ENCODE measurements at places on chromosomes 2 and 18.

GRCh38 chr2:219386532-219387280 is 1.0 kb downstream of the DNPEP start:
- DNase-seq: no peak

DNA sequence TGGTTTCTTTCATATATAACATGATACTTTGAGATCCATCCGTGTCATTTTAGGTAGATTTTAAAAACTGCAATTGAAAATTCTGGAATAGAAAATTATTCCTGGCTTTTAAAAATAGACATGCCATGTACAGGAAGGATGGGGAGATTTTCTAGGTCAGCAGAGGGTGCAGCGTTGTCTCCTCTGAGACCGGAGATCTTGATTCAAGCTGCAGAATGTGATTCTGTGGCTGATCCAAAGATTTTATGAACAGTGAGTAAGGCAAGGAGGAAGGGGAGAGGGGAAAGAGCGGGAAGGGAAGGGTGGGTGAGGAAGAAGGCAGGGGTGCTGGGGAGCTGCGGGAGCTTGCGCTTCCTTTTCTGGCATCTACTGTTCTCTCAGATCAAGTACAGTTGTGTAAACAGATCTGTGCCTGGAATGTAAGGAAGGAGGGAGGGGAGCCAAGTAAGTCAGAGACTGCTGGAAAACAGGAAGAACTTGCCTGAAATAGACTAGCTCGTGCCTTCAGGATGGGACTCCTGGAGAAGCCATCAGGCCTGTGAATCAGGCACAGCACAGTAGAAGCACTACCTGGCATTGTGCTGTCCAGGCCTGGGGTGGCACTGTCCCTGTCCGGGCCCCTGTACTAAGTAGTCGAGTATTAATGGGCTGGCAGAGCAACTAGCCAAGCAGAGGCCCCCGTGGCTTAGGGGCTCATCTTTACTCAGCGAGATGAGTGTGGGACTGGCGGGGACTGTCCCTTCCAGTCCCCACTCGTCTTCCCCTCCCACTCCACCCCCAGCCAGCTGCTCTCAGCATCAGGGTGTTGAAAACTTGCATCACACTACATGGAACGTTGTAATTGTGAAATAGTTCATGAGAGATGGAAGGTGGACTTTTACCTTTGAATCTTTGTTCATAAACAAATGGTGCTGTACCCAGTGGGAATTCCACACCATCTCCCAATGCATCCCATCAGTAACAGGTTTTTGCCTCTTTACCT is 163.5 kb downstream of the UXS1 start:
- DNase-seq: peak; percentile 28

DNA sequence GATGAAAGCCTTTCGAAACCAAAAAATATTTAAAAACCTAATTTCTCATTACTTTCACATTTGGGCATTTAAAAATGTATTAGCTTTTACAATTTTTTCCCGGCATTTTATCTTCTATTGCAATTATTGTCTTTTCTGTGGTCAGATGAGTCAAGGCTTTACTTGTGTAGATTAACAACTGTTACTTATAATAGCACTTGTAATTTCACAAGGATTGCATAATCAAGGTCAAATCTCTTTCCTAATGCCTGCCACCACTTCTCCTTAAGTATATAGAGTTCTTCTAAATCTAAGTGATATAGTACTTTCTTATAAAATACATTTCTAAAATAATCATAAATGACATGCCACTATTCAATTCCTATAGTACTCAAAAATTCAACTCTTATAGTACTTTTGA is 67.2 kb downstream of the SLC8A1 start:
- DNase-seq: no peak

DNA sequence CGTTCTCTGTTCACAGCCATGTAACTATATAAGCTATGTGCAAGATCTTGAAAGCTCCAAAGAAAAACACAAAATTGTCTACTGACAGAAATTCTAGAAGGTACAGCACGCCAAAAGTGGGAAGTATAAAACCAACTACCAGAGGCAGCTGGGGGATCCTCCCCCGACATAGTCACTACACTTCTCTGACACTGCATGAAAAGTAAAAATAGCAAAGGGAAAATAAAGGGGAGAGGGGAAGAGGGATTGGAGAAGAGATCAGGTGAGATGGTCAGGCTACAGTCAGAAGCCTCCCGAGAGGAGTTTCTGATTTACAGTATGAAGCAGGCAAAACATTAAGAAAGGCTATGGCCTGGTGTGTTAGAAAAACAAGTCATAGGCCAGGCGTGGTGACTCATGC is 39.8 kb upstream of the PCBP1 start:
- no peak for DNase-seq

GRCh38 chr2:77268626-77269025 is 253.6 kb downstream of the LRRTM4 start:
- no peak for DNase-seq

DNA sequence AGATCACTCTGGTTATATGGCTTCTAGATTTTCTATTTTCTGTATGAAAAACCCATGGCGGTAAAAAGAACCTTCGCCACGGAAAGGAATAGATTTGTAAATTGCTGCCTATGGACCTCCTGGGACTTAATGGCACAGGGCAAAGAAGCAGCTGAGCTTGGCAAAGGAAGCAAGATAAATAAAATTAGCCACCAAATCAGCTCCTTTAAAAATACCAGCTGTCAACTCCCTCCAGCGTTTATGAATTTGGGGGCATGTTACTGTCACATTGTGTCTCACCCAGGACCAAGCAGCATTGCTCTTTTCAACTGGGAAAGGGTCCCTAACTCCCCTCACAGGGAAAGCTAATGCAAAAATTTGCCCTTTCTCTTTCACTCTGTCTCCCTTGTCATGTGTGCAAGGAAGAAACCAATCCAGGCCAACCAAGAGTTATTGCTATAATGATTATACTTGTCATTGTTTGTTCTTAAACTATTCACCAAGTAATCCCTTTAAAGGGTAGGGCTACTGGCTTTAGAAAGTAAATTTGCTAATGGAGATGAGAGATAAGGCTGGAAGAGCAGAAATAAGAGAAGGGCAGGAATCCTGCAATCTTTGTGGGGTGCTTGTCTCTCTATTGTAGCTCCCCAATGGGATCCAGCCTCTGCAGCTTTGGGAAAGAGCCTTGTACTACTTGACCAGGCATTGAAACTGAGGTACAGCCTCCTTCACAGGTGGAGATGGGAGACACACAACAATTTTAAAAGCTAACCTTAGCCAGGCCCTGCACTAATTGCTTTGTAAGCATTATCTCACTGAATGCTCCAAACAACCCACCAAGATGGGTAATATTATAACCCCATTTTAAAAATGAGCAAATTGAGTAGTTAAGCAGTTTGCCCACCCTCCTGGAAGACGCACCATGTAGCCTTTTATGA is 119.1 kb upstream of the KLF7 start:
- no peak for DNase-seq

GRCh38 chr2:27431395-27431794 is 3.0 kb downstream of the NRBP1 start:
- no peak for DNase-seq

DNA sequence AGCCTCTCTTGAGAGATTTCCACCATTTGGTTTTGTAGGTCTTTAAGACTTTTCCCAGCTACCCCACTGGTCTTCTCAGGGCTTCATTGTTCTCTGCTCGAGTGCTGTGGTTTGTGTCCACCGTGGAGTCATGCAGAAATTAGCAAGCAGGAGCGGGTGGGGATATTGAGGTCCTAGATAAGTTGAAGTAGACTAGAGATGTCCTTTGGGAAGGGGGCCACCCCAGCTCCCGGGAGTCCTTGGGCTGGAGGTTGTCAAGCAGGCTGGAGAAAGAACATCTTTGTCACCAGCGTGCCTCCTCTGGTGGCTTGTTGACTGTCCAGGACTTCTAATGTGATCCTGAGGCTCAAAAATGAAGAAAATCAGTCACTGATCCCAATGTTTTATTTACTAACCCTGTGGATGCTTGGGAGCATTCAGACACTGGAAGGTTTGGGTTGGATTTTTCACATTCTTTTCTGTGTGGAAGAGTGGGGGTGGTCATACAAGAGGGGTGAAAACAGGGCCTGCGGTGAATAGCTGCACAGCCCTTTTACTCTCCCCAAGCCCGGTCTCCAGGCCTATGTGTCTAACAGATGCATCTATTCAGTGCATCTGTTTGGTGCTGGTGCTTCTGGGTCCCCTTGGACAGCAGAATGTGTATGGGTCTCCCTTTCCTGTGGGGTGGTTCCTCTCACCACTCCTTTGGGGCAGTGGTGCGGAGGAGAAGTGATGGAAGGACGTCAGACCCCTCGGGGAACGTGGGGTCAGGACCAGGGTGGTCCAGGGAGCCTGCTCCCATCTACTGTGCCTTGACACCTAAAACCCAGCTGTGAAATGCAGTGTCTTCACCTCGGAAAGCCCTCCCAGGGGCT is 208.1 kb downstream of the KLHL29 start:
- no peak for DNase-seq

GRCh38 chr18:74277296-74277695 is 14.5 kb downstream of the CYB5A start:
- DNase-seq: no peak

DNA sequence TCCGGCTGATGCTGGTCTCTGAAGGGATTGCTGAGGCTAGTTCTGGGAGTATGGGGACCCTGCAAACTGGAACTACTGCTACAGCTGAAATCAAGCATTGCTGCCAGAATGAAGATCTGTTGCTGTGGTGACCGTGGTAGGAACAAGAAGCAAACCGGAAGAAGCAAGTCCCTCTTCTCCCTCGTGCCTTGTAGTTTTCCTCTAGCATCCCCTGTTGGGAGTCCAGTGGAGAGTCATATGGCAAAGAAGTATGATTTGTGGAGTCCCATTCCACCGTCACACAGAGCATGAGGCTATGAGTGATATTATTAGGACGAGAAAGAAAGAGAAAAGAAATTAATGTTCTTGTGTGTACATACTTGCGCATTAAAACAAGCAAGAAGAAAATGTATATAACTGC is 138.8 kb upstream of the SP5 start:
- DNase-seq: no peak

- no peak for DNase-seq
Measured at GRCh38 chr2:241802421-241803318, 6.3 kb upstream of the NEU4 start.

GRCh38 chr18:65206551-65207260 is 544.1 kb upstream of the CDH7 start:
- DNase-seq: no peak

DNA sequence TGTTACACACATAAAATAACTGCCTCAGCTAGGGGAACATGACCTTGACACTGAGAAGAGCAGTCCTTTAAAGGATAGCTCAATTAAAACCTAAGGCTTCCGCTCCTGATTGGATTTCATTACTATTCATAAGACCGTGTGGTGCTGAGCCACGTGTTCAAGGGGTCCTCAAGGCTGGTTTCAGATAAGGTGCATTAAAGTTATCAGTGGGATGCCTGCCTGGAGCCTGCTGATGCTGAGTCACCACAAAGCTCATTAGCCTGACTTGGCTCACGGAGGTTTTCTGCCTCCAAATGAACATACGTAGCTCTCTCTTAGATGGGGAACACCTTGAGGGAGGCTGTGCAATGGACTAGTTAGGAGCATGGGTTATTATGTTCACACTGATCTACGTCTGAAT is 518.9 kb downstream of the TDRD15 start:
- no peak for DNase-seq

DNA sequence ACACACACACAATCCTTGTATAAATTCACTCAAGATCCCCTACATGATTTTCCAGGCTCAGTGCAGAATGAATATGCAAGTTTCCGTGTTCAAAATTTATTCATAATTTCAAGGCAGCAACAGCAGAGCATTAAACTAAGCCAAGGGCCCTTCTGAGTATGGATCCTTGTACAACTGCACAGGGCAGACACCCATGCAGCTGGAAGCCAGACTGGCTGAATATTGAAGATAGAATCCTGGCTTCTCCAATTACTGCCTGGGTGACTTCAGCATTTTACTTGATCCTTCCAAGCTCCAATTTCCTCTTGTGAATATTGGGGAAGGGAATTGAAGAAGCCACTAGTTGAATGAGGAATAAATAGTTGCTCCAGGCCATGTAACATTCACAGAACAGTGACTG is 267.9 kb upstream of the REG3G start:
- DNase-seq: no peak

- DNase-seq: no peak
Measured at GRCh38 chr18:75802681-75803080, 375.2 kb upstream of the SMIM21 start.

- no peak for DNase-seq
Measured at GRCh38 chr2:1744151-1744445, 217 bp downstream of the PXDN start.

Data from hippocampal formation (tissue), 2 donors.